ENCODE measurements at places on chromosomes 5 and 9.
A peak's percentile ranks its signal among the peaks of the same experiment; 100 is the strongest.

DNA sequence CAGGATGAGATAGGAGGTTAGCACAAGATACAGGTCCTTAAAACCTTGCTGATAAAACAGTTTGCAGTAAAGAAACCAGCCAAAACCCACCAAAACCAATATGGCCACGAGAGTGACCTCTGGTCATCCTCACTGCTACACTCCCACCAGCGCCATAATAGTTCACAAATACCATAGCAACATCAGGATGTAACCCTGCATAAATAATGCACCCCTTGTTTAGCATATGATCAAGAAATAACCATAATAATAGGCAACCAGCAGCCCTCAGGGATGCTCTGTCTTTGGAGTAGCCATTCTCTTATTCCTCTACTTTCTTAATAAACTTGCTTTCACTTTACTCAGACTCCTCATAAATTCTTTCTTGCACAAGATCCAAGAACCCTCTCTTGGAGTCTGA, 86.9 kb upstream of the PRSS3 start:
- no peak for DNase-seq

GRCh38 chr5:83518319-83519061, 46.9 kb downstream of the VCAN start:
- DNase-seq = peak; percentile 29

DNA sequence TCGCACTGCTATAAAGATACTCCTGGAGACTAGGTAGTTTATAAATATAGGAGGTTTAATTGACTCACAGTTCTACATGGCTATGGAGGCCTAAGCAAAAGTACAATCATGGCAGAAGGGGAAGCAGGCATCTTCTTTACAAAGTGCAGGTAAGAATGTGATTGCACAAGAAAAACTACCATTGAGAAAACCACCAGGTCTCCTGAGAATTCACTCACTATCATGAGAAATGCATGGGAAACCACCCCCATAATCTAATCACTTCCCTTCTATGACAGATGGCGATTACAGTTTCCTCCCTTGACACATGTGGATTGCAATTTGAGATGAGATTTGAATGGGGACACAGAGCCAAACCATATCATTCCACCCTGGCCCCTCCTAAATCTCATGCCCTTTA, 121.2 kb upstream of the ST8SIA4 start:
- no peak for DNase-seq

DNA sequence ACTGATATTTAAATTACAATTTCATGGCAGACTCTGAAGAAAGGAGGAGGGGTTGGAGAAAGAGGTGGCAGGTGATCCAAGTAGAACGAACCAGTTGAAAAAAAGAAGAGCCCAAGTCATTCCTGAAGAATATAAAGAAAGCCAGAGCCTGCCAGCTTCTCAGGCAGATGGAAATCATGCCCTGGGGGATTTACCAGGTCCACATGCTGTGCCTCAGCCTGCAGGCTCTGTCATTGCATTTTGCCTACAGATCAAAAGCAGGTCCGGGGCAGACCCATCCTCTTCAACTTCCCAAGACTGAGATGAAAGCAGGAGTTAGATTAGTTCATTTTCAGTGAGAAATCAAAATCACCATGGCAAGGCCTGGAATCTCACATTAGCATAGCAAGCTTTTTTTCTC, 48.5 kb downstream of the GDNF start:
- DNase-seq = no peak

- DNase-seq = no peak
Measured at GRCh38 chr5:120552638-120553037, 88.5 kb downstream of the PRR16 start.

Measured in AG10803 (cell line).